Activated naive CD8-positive, alpha-beta T cell treated with anti-CD3 and anti-CD28 coated beads, Interleukin-2, amount 10 ng/mL, durations not matched to agents 7 days and 5 days (primary cell): ENCODE measurements at places on chromosomes 11 and 22.

DNA sequence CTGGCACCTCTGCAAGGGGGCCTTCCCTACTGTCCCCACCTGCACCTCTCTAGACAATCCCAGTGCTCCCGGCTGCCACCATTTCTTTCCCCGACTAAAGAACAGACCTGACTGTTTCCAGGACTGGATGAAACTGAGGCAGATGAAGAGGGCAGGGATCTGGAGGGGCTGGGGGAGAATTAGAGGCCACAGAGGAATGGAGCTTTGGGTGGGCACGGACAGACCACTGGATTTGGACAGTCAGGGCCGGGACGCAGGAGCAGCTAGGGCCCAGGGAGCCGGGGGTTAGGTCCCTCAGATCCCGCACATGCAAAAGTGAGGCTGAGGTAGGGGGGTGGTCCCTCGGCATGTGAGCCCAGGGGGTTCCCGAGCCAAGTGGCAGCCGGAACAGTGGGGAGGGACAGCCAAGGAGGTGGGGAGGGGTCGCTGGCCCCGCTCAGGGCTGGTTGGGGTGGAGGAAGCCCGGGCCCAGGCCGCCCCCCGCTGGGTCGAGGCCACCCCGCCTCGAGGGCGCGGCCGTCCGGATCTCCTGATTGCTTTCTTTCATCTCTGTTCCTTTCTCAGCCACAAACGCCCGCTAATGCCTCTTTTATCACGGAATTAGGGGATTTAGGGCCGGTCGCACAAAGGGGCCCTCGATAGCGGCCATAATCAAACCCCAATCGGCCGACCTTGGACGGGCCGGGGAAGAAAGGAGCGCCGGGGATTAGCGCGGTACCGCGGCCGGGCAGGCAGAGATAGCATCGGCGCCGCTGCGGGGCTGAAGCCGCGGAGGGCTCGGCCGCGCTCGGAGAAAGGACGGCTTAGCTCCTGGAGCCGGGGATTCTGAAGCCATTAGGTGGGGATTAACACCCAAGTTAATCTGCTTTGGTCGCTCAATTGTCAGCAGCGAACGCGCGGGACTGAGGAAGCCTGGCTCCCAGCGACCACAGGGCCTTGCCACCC is 9.3 kb downstream of the SLC25A1 start:
- no peak for DNase-seq

DNA sequence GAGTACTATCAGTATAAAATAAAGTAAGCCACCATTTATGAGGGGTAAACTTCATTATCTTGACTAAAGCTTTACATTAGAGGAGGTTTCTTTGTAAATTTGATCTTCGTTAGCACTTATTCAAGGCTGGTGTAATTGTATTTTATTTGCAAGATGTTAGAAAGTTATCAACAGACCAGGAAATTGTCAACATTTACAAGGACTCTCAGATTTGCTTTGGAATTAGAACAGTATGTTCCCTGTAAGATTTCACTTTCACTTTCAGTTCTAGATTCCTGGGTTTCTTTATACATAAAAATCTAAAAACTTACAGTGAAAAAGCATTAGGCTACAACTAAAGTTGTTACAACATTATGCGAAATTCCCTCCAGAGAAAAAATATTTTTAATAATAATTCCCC is 4.6 kb upstream of the BIRC3 start:
- no peak for DNase-seq

DNA sequence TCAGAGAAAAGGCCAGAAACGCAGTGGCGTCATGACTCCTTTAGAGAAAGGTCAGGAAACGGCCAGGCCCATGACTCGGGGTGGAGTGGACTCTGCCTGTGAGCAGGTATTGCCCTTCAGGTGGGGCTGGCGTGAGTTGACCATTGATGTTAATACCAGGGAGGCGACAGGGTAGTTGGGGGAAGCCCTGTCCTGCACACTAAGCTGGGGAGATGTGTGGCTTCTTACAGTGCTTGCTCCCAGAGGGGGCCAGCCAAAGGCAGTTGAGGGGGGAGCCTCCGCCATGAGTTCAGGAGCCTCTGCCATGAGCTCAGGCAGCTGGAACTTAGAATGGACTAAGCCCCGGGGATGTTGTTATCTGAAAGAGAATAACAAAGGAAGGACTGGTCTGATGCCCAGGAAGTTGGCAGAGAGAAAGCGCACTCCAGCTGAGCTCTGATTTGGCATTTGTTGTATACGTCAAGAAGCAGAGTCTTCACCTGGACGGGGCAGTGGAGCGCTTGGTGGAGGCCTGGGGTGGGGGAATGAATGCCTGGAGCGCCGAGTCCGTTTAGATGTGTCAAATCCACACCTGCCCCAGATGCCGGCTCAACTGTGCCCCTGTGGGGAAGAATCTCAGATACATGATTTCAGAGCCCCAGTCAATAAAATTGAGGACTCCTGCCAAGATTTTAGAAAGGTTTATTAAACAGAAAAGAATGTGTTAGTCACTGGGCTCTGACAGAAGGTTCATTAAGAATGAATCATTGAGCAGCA is 222.5 kb downstream of the TBC1D22A start:
- no peak for DNase-seq

- no peak for DNase-seq
Measured at GRCh38 chr22:26476705-26477340, 6.8 kb downstream of the HPS4 start.

DNA sequence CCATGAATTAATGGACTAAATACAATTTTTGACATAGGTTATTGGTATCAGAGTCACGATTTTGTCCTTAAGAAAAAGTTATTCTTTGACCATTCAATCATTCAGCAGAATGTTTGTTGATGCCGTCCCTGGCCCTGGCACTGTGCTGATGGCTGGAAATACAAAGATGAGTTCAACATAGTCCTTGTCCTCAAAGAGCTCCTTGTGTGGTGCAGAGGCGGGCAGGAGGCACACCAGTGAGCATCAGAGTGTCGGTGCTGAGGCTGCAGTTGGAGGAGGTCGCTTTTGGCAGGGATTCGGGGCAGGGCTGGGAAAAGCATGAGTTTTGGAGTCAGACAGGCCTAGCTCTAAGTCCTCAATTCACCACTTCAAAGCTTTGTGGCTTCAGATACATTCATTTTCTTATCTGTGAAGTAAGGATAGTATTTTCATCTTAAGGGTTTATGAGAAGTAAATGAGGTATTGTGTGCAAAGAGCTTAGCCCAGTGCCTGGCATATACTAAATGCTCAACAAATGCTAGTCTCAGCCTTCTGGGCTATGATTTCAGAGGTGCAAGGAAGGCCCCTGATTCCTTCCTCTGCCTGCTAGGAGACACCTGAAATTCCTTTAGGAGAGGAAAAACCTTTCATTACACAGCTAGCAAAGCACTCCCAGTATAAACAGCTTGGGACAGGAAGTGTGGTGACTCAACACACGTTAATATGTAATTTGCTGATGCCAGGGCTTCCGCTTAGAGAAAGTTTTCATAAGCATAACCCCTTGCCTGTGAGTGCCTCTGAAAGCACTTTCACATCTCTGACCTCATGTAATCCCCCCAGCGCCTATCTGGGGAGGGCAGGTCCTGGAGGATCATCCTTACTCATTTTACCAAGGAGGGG is 113.8 kb downstream of the NECTIN1 start:
- no peak for DNase-seq

DNA sequence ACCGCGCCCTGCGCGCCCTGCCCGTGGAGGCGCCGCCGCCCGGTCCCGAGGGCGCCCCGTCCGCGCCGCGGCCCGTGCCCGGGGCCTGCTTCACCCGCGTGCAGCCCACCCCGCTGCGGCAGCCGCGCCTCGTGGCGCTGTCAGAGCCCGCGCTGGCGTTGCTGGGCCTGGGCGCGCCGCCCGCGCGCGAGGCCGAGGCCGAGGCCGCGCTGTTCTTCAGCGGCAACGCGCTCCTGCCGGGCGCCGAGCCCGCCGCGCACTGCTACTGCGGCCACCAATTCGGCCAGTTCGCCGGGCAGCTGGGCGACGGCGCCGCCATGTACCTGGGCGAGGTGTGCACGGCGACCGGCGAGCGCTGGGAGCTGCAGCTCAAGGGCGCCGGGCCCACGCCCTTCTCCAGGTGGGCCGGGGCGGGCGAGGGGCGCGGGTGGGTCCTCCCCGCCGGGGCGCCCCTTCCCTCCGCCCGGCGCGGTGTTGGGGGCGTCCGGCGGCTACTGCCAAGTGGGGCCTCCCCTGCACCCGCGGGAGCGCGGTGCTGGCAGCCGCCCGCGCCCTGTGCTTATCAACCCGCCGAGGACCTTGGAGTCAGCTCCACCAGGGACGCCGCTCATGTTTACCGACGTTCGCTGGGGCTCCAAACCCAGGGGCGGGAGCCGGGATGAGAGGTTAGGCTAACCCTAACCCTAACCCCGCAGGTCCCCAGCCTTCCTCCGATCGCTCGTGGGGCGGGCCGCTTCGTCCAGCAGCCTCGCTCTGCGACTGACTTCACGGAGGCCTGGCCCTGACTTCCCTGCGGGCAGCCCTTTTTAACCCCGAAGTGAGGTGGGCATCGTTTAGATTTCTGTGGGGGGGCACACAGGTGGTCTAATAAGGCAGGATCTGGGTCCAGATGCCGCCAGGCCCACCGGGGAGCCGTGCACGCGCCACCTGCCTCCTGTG is 649 bp downstream of the SELENOO start:
- no peak for DNase-seq

- peak; percentile 12 for DNase-seq
Measured at GRCh38 chr11:2795491-2795991, 90.0 kb downstream of the CDKN1C start.

- no peak for DNase-seq
Measured at GRCh38 chr11:128330203-128330602, 257.2 kb downstream of the ETS1 start.

- DNase-seq: no peak
Measured at GRCh38 chr11:16745950-16746605, 7.6 kb downstream of the C11orf58 start.

GRCh38 chr11:59713745-59714144 is at the start of gene OR10V1:
OR10V1 (minus strand) TSS chr11:59713845; CDS start chr11:59713845, 0 bp downstream.
- no peak for DNase-seq

DNA sequence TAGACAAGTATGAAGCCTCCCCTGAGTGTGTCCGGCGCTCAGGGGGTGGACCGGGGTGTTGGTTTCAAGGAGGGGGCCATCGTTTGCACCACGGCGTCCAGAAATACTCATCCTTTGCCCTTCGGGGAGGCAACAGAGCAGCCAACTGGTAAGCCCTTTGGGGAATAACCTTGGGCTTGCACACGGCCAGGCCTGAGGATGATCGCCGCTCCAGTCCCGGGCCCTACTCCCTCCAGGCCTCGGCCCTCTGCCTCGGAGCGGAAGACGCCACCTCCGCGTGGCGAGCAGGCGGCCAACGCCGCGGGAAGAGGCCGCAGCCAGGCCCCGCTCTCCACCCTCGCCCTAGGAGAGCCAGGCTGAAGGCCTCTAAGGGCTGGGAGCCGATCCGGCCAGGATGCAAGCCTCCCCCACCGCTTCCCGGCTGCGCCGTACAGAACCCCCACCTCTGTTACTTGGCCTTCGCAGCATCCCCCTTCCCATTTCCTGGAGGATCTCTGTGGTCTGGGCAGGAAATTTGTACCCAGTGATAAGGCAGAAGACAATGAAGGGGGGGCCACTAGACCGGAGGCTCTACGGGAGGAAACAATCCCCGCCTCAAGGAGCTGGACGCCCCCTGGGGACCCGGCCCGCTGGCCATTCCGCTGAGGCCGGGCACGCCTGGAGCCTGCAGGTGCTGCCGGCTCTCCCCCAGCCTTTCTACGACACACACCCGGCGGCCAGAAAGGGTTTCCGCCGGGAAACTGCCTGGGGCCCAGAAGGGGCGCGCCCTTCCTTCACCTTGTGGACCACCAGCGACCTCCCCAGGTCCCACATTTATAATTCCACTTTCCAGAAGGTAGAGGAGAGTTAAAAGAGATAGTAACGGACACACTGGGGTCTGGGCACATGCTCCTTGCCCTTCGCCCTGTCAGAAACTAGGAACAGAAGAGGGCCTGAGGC is 2.6 kb downstream of the ESAM start:
- no peak for DNase-seq

GRCh38 chr11:111936040-111936540 is 1.1 kb upstream of the DIXDC1 start:
- no peak for DNase-seq

GRCh38 chr11:74522776-74523175 is 29.3 kb upstream of the LIPT2 start:
- DNase-seq: no peak

DNA sequence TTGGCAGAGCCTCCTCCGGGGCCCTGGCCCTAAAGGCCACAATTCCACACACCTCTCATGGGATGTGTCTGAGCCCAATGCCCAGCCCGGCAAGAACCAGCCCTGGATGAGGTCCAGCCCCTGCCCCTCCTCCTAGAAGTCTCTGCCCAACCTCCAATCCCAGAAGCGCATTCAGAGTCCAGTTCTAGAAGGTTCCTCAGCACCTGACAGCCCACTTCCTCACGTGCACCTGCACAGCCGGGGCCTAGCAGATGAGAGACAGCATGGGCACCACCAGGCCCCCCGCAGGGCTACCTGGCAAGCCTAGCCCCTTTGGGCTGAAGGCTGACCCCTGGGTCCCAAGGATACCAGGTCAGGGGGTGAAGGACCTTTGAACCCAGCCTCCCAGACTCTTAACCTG is 11.5 kb upstream of the CDKN1C start:
- no peak for DNase-seq

DNA sequence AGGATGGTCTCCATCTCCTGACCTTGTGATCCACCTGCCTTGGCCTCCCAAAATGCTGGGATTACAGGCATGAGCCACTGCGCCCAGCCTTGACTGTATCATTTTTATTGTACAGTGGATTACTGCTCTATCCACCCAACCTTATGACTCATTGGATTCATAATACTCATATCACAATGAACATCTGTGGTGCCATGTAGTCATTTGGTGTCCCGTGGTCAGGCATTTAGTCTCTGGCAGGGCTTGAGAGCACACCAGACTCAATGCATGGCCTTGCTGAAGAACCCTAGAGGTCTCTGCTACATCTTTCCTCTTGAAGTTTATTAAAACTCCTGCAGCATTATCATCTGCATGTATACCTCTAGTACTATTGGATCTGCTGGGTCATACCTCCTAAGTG is 98.0 kb upstream of the LDLRAD3 start:
- DNase-seq: no peak

- DNase-seq: no peak
Measured at GRCh38 chr11:33879375-33879774, 12.5 kb downstream of the LMO2 start.

DNA sequence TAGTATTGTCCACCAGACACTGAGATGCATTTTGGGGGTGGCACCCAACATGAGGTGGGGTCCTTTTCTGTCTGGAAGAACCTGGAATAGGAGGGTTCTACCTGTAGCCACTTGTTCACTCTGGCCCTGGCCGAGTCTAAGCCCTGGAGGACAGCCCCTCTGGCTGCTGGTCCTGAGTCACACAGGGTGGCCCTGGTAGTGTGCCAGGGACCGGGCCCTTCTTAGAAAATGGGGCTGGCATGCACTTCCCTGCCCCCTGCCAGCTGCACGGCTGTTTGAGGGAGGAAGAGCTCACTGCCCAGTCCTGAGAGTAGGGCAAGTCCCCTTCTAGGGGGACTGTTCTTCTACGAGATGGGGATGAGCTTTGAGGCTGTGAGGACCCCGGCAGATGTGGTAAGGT is 2.2 kb downstream of the PLCB3 start:
- no peak for DNase-seq

- DNase-seq: no peak
Measured at GRCh38 chr22:19654338-19654987, 59.8 kb upstream of the SEPTIN5 start.

GRCh38 chr11:7611411-7611810 is 61.9 kb downstream of the CYB5R2 start:
- no peak for DNase-seq

- DNase-seq: no peak
Measured at GRCh38 chr11:75035911-75036565, 47.3 kb downstream of the NEU3 start.

- DNase-seq: no peak
Measured at GRCh38 chr11:114263513-114264170, 32.6 kb upstream of the NNMT start.

- DNase-seq: no peak
Measured at GRCh38 chr22:33829546-33830280, 90.6 kb downstream of the LARGE1 start.

- no peak for DNase-seq
Measured at GRCh38 chr11:9680028-9680427, 16.2 kb downstream of the SWAP70 start.
